Large intestine (tissue), 12 donors: ENCODE measurements at places on chromosomes 6 and 20. TPM values are rescaled to one million over a fixed set of nuclear protein-coding genes. Genes with fewer than 3 reads are reported as not detected.

GSTA3 gene
- polyA plus RNA-seq: 0.12 TPM

GRCh38 chr6:131015630-131016263, 47.3 kb downstream of the EPB41L2 start:
- no peak for DNase-seq

DNA sequence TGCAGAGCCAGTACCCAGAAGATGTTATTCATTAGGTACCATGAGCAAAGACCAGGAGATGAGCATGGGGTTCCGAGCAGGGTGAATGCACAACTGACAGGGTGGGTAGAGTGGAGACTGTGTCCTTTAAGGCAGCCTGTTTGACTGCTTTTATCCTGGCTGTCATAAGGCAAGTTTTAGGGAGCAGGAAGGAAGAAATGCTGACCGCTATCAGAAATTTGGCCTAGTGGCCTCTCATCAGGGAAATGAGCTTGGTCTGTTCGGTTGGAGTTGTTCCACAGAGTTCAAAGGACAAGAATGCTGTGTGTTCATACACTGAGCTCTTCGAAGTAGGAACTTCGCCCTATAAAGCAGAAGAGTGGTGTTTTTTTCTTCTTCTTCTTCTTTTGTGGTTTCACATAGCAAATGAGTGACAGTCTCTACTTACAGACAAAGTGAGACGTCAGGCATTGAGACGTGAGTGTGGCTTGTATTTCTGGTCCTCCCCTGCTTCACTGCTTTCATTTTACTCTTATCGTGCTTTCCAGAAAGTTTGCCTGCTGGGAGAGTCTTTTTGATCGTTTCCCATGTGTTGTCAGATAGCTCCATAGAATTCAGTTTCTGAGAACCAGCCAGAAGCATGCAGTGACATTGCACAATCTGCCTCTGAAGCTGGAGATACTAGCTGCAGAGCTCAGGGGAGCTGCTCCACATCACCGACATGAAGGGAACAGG, at the start of gene CASS4:
Gene CASS4, plus strand, starts transcription at position 502 of the 714 bp plus-strand sequence. Its CDS starts 199 bp downstream, at position 701.
- peak; percentile 65 for DNase-seq

GRCh38 chr20:11401988-11402387, 515.7 kb upstream of the BTBD3 start:
- DNase-seq: peak; percentile 11

- DNase-seq: no peak
Observed at GRCh38 chr6:110693994-110694393, 121.3 kb downstream of the CDK19 start.
